ENCODE measurements at places on chromosomes 5 and 9. TPM values are rescaled to one million over a fixed set of nuclear protein-coding genes. Genes with fewer than 3 reads are reported as not detected.
A peak's percentile ranks its signal among the peaks of the same experiment; 100 is the strongest.

ASPN gene
- total RNA-seq: 10.4 TPM

DMRT3 gene
- total RNA-seq: not detected

ZNF883 gene
- 6.2 TPM for total RNA-seq

SLC46A2 gene
- not detected for total RNA-seq

F12 gene
- total RNA-seq: under 0.01 TPM

- no peaks in the 10 kb centered on the region for H3K36me3 ChIP-seq
- no peaks in the 10 kb centered on the region for H3K4me1 ChIP-seq
- no peak overlapping the region for H3K4me3 ChIP-seq
- DNase-seq: peak; percentile 68
Observed at GRCh38 chr9:113682297-113682771, 193.8 kb upstream of the ZNF618 start.

DNA sequence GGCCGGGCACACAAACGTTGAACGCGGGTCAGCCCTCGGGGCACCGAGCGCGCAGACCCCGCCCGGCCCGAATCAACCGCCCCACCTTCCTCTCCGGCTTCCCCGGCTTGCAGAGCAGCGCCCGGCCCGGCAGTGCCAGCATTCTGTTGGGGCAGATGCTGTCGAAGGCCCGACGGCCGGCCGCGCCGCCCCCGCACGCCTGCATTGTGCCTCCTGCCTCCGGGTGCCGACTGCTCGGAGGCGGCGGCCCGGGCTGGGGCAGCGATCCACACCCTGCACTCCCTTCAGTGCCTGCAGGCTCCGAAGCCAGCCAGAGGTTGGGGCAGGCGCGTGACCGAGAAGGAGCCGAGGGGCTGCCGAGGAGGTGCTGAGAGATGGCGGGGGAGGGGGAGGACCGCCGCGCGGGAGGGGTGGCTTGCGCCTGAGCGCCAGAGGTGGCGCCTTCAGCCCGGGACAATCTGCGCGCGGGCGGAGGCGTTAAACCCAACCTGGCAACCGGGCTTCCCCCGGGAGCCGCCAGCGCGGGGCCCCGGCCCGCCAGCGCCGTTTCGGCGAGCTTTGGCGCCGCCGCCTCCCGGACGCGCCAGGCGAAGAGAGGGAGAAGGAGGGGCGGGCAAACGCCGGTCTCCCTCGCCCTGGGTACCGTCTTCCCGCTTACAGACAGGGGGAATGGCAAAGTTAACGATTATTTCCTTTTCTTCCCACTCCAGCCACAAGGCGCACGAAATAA, at the start of gene MCIDAS:
Gene MCIDAS (minus strand): TSS at position 382 of the 730 bp plus-strand sequence. CDS start 177 bp downstream, at position 205.
- DNase-seq: peak; percentile 25
- H3K36me3 ChIP-seq: no peaks in the 10 kb centered on the region
- H3K27me3 ChIP-seq: peaks cover 94% of the 10 kb centered on the region
- no peaks in the 10 kb centered on the region for H3K4me1 ChIP-seq

GRCh38 chr9:116286297-116286696, 132.7 kb downstream of the PAPPA start:
- H3K36me3 ChIP-seq: no peaks in the 10 kb centered on the region
- H3K4me1 ChIP-seq: peaks cover 6% of the 10 kb centered on the region
- no peaks in the 10 kb centered on the region for H3K27me3 ChIP-seq
- no peak overlapping the region for H3K4me3 ChIP-seq
- DNase-seq: peak; percentile 27
- H3K27ac ChIP-seq: no peak overlapping the region

DNA sequence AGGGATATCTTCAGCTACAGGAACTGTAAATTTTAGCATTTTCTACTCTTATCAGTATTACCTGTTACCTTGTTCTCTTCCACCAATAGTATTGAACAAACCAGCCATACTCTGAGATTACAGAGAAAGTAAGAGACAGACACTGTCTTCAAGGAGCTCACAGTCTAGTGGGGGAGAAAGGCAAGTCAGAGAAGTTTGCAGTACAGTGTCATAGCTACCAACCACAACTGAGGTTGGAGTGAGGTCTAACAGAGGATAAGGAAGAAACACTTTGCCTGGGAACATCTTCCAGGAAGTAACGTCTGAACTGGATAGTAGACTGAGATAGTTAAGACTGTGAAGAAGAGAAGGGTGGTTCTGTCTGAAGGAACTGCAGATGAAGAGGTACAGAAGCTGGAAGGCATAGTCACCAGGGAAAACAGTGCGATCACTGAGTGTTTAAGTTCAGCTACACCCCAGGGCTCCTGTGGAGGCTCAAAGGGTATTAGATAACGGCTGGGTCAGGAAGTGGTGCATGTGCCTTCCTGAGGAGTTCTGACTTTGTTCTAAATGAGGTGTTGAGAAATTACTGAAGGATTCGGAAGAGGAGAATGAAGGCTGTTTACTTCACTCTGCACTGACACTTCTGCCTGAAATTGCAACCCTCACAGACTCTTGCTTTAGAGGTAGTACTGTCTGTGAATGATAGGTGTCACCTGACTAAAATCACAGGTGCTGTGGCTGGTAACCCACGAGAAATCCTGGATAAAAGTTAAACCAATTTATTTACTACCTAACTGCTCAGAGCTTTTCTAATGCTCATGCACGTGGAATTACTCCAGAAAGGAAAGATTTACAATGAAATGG, 841.6 kb downstream of the MAT2B start:
- no peaks in the 10 kb centered on the region for H3K27me3 ChIP-seq
- H3K36me3 ChIP-seq: no peaks in the 10 kb centered on the region
- no peak for DNase-seq
- H3K27ac ChIP-seq: no peak overlapping the region
- H3K4me3 ChIP-seq: no peak overlapping the region
- H3K4me1 ChIP-seq: no peaks in the 10 kb centered on the region

DNA sequence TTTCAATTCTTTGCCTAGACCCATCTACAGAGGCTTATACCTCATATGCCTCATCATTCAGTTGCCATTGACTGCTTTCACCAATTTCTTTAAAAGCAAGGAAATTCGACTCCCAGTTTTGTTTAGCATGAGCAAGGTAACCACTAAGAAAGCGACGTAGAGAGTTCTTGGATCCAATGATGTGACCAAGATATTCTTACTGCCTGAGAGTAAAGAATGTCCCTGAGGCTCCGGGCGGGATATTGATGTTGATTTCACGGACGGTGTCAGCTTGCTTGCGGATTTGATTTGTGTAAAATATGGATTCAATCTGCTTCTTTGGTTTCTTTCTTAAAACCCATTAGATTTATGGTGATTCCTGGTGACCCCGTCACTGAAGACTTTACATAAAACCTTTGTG, 135.1 kb upstream of the ICE1 start:
- DNase-seq: no peak
- H3K4me1 ChIP-seq: no peaks in the 10 kb centered on the region
- H3K27ac ChIP-seq: no peak overlapping the region
- no peak overlapping the region for H3K4me3 ChIP-seq
- no peaks in the 10 kb centered on the region for H3K27me3 ChIP-seq

DNA sequence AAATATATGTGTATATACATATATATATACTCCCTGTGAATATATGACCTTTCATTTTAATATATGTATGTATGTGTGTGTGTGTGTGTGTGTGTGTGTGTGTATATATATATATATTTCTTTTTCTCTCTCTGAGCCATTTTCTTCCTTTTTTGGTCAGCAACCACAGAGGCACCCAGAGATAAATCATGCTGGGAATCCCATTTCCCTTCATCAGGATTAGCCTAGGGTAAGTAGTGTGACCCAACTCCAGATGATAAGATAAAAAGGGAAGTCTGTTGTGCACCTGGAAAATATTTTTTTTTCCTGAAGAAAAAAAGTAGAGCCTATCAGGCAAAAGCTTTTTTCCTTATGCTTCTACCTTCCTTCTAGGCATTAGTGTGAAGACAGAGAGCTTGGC, 25.4 kb upstream of the SUB1 start:
- H3K4me3 ChIP-seq: no peak overlapping the region
- H3K27ac ChIP-seq: no peak overlapping the region
- H3K36me3 ChIP-seq: no peaks in the 10 kb centered on the region
- DNase-seq: no peak
- no peaks in the 10 kb centered on the region for H3K27me3 ChIP-seq

DNA sequence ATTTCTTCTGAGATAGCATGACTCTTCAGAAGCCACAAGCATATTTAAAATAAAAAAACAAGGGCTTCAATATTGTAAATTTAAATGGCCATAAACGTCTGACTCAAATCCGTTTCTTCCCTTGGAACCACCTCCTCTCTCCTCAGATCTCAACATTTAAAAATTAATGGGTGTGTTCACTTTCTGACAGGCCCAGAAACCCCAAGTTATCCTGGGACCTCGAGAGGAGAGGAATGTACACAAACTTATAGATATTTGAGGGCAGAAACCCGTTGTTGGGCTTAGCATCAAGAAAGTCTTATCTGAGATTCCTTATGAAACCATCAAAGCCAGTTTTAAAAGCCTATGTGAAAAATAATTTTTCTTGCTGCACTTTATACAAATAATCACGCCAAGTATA, 29.2 kb downstream of the MLLT3 start:
- no peak overlapping the region for H3K4me3 ChIP-seq
- DNase-seq: peak; percentile 69
- no peaks in the 10 kb centered on the region for H3K27me3 ChIP-seq
- no peaks in the 10 kb centered on the region for H3K36me3 ChIP-seq
- peaks cover 9% of the 10 kb centered on the region for H3K4me1 ChIP-seq
- peak overlapping the region; percentile 39 for H3K27ac ChIP-seq

DNA sequence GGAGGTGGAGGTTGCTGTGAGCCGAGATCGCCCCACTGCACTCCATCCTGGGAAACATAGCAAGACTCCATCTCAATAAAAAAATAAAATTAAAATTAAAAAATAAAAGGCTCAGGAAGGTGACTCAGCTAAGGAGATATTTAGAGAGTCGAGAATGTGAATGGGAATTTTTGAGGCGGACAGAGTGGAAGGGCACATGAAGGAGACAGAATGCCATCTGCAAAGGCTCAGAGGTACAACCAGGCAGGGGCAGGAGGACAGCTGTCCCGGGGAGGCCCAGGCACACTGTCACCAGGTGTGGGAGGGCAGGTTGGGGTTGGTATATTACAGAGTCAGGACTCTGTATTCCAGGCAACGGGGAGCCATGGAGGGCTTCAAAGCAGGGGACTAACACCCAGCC, 35.5 kb downstream of the NTNG2 start:
- H3K36me3 ChIP-seq: no peaks in the 10 kb centered on the region
- H3K4me3 ChIP-seq: no peak overlapping the region
- H3K4me1 ChIP-seq: no peaks in the 10 kb centered on the region
- no peak overlapping the region for H3K27ac ChIP-seq
- peaks cover 8% of the 10 kb centered on the region for H3K27me3 ChIP-seq

DNA sequence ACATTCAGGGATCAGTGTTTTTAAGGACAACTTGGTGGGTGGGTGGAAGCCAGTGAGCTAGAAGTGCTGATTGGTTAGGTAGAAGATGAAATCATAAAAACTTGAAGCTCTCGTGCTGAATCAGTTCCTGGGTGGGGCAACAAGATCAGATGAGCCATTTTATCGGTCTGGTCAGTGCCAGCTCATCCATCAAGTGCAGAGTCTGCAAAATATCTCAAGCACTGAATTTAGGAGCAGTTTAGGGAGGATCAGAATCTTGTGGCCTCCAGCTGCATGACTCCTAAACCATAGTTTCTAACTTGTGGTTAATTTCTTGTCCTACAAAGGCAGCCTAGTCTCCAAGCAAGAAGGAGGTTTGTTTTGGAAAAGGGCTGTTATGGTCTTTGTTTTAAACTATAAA, 166.4 kb downstream of the FAM170A start:
- H3K27ac ChIP-seq: no peak overlapping the region
- H3K4me3 ChIP-seq: no peak overlapping the region
- H3K27me3 ChIP-seq: no peaks in the 10 kb centered on the region
- no peaks in the 10 kb centered on the region for H3K4me1 ChIP-seq
- no peaks in the 10 kb centered on the region for H3K36me3 ChIP-seq

DNA sequence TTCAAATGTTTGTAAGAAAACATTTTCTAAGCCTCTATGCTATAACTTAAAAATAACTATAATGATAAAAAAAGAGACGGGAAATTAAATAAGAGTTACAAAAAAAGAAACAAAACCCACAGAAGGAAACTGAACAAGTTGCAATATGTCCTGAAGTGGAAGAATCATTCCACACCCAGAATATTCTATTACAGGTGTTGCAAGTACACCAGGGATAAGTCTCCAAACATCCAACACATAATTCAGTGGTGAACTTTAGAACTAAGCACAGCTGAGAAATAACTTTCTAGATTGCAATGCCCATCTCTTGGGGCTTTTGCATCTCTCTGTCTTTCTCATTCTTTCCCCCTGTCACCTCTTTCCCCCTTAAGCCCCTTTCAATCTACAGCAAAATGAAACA, 325.2 kb downstream of the BRINP1 start:
- H3K4me1 ChIP-seq: no peaks in the 10 kb centered on the region
- no peaks in the 10 kb centered on the region for H3K36me3 ChIP-seq
- no peak for DNase-seq
- no peak overlapping the region for H3K27ac ChIP-seq
- H3K4me3 ChIP-seq: no peak overlapping the region
- H3K27me3 ChIP-seq: no peaks in the 10 kb centered on the region

DNA sequence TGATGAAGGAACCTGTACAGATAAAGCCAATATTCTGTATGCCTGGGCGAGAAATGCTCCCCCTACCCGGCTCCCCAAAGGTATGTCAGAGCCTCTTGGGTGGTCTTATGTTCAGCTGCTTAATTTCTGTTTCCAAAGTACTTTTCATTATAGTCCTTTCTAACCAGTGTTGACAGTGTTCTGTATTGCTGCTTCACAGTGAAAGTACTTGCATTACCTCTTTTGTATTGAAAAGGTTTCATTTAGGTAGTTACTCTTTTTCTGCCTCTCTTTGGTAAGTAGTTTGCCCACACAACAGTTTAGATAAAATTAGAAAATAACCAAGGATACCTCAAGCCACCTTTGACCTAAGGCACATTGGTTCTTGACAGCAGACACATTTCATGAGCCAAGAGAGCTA, 169.9 kb downstream of the PAM start:
- H3K27me3 ChIP-seq: no peaks in the 10 kb centered on the region
- no peak overlapping the region for H3K27ac ChIP-seq
- H3K36me3 ChIP-seq: peaks cover 2% of the 10 kb centered on the region
- H3K4me1 ChIP-seq: no peaks in the 10 kb centered on the region

GRCh38 chr9:113184539-113184938, 33.7 kb downstream of the SLC31A2 start:
- no peaks in the 10 kb centered on the region for H3K27me3 ChIP-seq
- H3K36me3 ChIP-seq: peaks cover 7% of the 10 kb centered on the region
- H3K27ac ChIP-seq: no peak overlapping the region
- DNase-seq: no peak
- H3K4me3 ChIP-seq: no peak overlapping the region

DNA sequence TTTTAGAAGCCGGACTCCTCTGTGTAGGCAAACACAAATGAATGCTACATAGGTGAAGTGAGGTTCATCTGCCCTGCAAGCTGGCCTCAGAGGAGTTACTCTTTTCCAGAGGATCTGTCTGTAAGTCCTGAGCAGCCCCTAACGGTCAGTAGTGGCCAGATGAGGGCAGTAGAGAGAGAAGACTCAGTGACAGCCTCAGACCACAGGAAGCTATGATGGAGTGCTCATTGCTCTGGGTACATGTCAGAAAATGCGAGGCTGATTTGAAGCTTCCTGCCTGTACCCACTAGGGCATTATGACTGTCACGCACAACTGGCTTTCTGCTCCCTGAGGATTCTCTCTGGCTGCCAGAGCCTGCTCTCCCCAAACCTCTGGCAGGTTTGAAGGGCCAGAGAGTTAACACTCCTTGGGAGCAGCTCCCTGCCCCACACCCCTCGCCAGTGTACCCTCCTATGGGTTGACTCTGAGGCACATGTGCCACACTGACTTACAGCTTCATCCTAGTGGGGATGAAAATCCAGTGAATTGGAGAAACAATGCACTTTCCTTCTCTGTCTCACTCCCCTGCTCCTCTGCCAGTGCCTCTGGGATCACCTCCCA, 141.5 kb downstream of the GABRG2 start:
- no peaks in the 10 kb centered on the region for H3K36me3 ChIP-seq
- no peak for DNase-seq
- H3K4me1 ChIP-seq: no peaks in the 10 kb centered on the region
- no peaks in the 10 kb centered on the region for H3K27me3 ChIP-seq

GRCh38 chr9:105044518-105044917, 116.6 kb upstream of the ABCA1 start:
- no peaks in the 10 kb centered on the region for H3K4me1 ChIP-seq
- no peaks in the 10 kb centered on the region for H3K36me3 ChIP-seq
- H3K4me3 ChIP-seq: no peak overlapping the region
- H3K27me3 ChIP-seq: no peaks in the 10 kb centered on the region

All from fibroblast of lung (primary cell).